Spleen (tissue), 13 donors: ENCODE measurements at places on chromosomes 2 and 18. TPM values are rescaled to one million over a fixed set of nuclear protein-coding genes. Genes with fewer than 3 reads are reported as not detected.
A peak's percentile ranks its signal among the peaks of the same experiment; 100 is the strongest.

Gene TNFRSF11A
- total RNA-seq = 11.7 TPM

Gene RNF152
- total RNA-seq = 2.3 TPM

Gene SNRNP27
- total RNA-seq = 43.3 TPM

Gene ELOA2
- total RNA-seq = not detected

Gene TRIB2
- total RNA-seq = 148 TPM

Gene CAPG
- 56.1 TPM for total RNA-seq

GRCh38 chr18:75612456-75612855 is 185.0 kb upstream of the SMIM21 start:
- no peaks in the 10 kb centered on the region for H3K4me1 ChIP-seq
- no peak for DNase-seq
- H3K4me3 ChIP-seq = no peak overlapping the region
- H3K27me3 ChIP-seq = no peaks in the 10 kb centered on the region
- H3K27ac ChIP-seq = no peak overlapping the region

GRCh38 chr2:236538242-236538641 is 31.4 kb upstream of the ACKR3 start:
- H3K36me3 ChIP-seq = no peaks in the 10 kb centered on the region
- no peaks in the 10 kb centered on the region for H3K27me3 ChIP-seq
- no peak for DNase-seq
- peaks cover 34% of the 10 kb centered on the region for H3K4me1 ChIP-seq
- no peak overlapping the region for H3K27ac ChIP-seq

- no peaks in the 10 kb centered on the region for H3K4me1 ChIP-seq
- DNase-seq = no peak
- H3K4me3 ChIP-seq = no peak overlapping the region
Measured at GRCh38 chr2:100743741-100744140, 76.2 kb upstream of the NPAS2 start.

GRCh38 chr18:76994086-76994654 is 138.4 kb downstream of the MBP start:
- no peak overlapping the region for H3K27ac ChIP-seq
- H3K4me1 ChIP-seq = no peaks in the 10 kb centered on the region
- H3K27me3 ChIP-seq = no peaks in the 10 kb centered on the region

DNA sequence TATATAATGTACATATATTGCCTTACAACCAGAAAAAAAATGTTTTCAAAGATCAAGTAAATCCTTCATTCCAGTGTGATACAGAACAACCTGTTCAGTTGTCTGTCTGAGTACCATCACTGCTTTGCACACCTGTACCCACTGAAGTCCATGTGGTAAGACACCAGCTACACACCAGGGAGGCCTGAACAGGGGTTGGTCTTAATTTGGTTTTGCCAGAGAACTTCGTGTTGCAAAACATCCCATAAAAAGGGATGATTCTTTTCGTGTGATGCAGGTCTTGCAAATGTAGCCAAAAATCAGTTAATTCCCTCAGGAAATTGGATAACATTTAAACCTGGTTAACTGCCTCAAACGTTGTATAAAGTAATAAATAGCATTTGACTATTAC is 73.7 kb upstream of the SLC1A4 start:
- no peaks in the 10 kb centered on the region for H3K27me3 ChIP-seq
- no peak overlapping the region for H3K4me3 ChIP-seq
- no peak for DNase-seq

- no peak overlapping the region for H3K27ac ChIP-seq
- no peaks in the 10 kb centered on the region for H3K27me3 ChIP-seq
- H3K36me3 ChIP-seq = no peaks in the 10 kb centered on the region
- DNase-seq = peak; percentile 81
Measured at GRCh38 chr2:45771261-45771660, 119.8 kb downstream of the PRKCE start.

DNA sequence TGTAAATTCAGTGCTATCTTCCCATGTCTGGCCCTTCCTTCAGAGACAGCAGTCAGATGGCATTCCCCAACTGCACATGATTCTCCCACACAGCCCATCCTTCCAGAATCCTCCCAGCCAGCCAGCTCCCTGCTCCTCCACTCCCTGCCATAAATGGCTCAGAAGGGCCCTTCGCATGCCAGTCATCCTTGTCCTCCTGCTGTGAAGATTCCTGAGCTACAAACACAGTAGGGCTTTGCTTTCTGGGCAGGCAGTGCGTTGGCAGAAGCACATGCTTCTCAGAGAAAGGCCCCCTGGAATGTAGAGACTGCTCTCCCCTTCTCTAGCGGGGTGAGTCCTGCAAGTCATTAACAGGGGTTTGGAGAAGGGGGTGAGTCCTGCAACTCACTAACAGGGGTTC is 71.9 kb downstream of the TEX51 start:
- H3K27me3 ChIP-seq = no peaks in the 10 kb centered on the region
- peaks cover 2% of the 10 kb centered on the region for H3K4me1 ChIP-seq
- no peak overlapping the region for H3K27ac ChIP-seq
- no peaks in the 10 kb centered on the region for H3K36me3 ChIP-seq

- no peaks in the 10 kb centered on the region for H3K27me3 ChIP-seq
- H3K4me3 ChIP-seq = no peak overlapping the region
Measured at GRCh38 chr18:993560-993959, 88.9 kb downstream of the ADCYAP1 start.

- H3K27ac ChIP-seq = no peak overlapping the region
- H3K4me1 ChIP-seq = no peaks in the 10 kb centered on the region
- H3K4me3 ChIP-seq = no peak overlapping the region
- DNase-seq = no peak
- no peaks in the 10 kb centered on the region for H3K36me3 ChIP-seq
Measured at GRCh38 chr2:182170341-182170740, 184.7 kb downstream of the PPP1R1C start.

- H3K4me1 ChIP-seq = no peaks in the 10 kb centered on the region
- no peaks in the 10 kb centered on the region for H3K27me3 ChIP-seq
- no peak overlapping the region for H3K27ac ChIP-seq
- no peaks in the 10 kb centered on the region for H3K36me3 ChIP-seq
- no peak overlapping the region for H3K4me3 ChIP-seq
Measured at GRCh38 chr2:225487878-225488416, 88.4 kb downstream of the NYAP2 start.

GRCh38 chr18:34158881-34159690 is 65.6 kb downstream of the NOL4 start:
- H3K27ac ChIP-seq = no peak overlapping the region
- H3K27me3 ChIP-seq = peaks cover 11% of the 10 kb centered on the region
- peak; percentile 74 for DNase-seq
- H3K36me3 ChIP-seq = no peaks in the 10 kb centered on the region
- peaks cover 8% of the 10 kb centered on the region for H3K4me1 ChIP-seq

GRCh38 chr2:32904751-32905150 is 42.0 kb upstream of the LTBP1 start:
- no peak overlapping the region for H3K27ac ChIP-seq
- no peak for DNase-seq
- no peaks in the 10 kb centered on the region for H3K36me3 ChIP-seq
- H3K27me3 ChIP-seq = peaks cover 6% of the 10 kb centered on the region

GRCh38 chr2:86038291-86039081 is 67.2 kb downstream of the POLR1A start:
- DNase-seq = peak; percentile 69
- H3K27ac ChIP-seq = peak overlapping the region; percentile 89
- H3K27me3 ChIP-seq = no peaks in the 10 kb centered on the region
- H3K4me1 ChIP-seq = peaks cover 72% of the 10 kb centered on the region
